ENCODE measurements at places on chromosomes 7 and 10.

DNA sequence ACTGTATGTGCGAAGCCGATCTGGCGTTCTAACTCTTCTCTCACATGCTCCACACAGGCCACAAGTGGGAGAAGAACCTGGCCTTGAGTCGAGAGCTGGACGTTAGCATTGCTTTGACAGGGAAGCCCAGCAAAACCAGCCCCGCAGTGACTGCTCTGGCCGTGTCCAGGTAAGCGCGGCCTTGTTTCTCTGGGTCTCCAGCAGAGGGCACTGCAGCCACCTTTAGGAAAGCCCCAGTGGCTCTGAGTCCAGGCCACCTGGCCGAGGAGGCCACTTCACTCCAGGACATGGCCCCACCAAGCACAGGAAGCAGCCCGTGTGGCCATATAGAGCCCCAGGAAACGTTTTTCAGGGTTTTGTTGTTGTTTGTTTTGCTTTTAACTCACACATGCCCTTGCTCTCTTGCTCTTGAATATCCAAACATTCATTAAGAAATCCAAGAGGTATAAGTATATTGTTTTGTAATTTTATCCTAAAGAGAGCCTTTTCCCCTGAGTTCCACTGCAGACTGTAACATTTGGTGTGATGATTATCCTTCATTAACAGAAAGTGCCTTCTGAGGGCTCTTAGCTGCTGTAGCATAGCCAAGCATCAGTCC is 41.8 kb upstream of the LRRC18 start:
- DNase-seq = no peak

DNA sequence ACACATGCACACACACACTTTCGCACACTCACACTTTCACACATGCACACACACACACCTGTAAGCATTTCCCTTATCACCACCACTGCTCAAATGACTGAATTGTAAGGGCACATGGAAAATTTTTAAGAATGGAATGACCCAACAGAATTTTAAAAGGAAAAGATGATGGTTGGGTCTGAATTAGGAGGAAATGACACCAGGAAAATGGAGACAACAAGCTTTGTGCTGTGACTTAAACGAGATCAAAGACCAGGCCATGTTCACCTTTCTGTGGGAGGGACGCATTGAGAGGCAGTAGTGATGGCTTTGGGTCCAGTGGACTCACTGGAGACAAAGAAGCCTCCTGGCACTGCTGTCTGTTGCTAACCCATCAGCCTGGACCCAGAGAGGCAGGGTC is 16.7 kb upstream of the C10orf71 start:
- no peak for DNase-seq

DNA sequence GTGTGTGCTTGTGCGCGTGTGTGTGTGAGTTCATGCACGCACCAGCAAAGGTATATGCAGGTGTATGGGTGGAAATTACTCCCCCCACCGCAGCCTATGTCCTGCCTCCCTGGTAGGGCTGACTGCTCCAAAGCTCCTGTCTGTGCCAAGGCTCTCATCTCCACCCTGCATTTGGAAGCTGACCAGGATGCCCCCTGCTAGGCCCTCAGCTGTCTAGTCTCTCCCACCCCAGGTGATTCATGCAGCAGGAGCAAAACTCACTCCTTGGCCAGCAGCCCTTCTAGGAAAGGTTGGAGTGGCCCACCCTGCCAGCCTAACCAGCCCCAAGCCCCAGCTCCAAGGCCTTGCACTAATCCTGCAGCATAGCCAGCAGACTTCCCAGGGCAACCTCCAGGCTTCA is 148.4 kb downstream of the GRID1 start:
- no peak for DNase-seq

- DNase-seq = no peak
Observed at GRCh38 chr10:126111516-126111915, 215.2 kb downstream of the FANK1 start.

DNA sequence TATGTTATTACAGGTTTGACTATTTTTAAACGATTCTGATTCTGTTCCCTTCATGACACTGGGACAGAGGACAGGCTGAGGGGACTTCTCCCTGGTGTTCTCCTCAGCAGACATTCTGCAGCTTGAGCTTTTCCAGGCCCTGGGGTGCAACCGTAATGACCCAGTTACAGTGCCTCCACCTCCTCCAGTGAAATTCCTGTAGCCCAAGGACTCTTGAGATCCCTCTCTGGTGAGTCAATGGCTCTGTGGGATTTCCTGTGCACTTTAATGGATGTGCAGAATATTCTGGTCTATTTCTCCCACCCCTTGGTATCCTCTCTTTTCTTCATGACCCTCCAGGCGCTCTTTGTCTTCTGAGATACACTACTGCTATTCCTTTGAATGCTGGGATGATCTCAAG is 319.3 kb downstream of the INHBA start:
- no peak for DNase-seq

GRCh38 chr10:70293169-70293843 is 9.5 kb upstream of the NPFFR1 start:
- DNase-seq = no peak

GRCh38 chr7:90678986-90679385 is 82.9 kb downstream of the CDK14 start:
- DNase-seq = no peak

DNA sequence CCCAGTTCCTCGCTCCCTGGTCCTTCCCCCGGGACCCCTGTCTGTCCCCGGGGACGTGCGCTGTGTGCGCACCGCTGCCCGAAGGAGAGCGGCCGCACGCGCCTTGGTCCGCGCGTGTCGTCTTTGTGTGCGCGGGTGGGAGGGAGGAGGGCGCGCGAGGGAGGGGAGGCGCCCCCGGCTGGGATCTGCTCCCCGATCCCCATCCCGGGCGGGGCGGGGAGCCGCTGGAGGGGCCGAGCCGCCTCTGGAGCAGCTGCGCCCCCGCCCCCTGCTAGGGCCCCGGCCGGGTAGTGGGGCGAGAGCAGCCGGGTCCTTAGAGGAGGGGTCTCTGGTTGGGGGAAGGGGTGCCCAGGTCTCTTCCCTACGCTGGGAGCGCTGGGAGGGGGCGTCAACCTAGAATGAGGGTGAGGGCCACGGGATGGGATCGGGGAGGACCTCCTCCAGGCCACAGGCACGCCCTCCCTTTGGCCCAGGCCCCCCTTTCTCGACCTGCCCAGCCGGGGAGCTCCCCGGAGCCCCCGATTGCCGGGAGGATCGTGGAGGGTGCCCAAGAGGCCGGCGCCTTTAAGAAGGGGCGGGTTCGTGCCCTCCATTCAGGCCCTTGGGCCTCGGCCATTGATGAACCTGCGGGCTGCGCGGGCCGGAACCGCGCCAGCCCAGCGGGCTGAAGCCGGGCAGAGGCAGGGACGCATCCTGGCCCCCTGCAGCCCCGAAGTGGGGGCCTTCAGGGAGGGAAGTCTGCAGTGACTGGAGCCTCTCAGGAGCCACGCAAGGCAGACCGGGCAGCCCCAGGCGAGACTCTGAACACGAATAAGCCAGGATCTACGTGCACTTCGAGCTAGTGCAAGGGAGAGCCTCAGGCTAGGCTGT is 678 bp downstream of the SH2B2 start:
- no peak for DNase-seq

DNA sequence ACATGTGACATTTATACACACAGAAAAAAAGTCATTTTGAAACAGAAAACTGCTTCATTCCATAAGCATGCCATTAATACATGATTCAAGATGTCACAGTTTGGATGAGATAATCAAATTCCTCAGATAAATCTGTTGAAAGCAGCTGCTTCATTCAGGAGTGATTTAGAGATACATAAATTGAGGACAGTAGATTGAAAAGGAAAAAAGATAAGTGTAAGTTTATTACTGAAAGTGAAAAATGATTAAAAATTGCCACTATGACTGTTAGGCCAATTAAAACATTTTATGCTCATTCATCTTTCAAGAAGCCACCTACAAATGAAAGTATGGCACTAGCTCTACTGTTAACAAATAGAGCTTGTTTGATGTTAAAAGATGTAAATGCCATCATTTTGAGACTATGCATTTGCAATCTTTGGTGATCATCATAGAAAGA is 136.9 kb upstream of the CDK6 start:
- DNase-seq = no peak

DNA sequence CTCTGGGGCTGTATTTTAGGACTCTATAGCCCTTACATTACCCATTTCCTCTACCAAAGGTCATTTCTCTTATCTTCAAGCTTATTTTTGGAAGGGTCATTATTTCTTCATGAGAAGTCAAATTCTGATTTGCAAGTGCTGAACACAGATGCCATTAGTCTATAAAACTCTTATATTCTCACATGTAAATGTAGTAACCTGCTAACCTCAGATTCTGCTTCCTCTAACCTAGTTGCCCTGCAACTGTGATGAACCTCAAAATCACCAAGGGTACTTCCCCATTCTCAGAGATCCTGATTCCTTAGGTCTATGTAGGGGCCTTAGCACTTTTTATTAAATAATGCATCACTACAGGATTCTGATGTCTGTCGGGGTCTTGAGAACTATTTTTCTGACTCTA is 6.3 kb downstream of the FAS start:
- no peak for DNase-seq

GRCh38 chr10:48655411-48656240 is 29.0 kb upstream of the WDFY4 start:
- no peak for DNase-seq

DNA sequence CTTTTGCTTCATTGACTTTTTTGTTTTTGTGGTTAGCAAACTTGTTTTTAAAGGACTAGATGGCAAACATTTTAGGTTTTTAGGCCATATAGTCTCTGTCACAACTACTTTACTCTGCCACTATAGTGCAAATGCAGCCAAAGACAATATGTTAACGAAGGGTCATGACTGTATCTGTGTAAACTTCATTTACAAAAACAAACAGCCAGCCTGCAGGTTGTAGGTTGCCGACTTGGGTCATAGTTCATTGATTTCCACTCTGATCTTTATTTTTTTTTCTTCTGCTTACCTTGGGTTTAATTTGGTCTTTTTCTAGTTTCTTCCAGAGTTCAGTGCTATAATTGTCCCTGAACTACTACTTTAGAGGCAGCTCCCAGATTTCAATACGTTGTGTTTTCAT is 120.0 kb downstream of the ARHGAP22 start:
- DNase-seq = no peak

- DNase-seq = no peak
Observed at GRCh38 chr7:127995156-127995880, 35.9 kb downstream of the LRRC4 start.

- no peak for DNase-seq
Observed at GRCh38 chr7:108650467-108650866, 80.8 kb downstream of the DNAJB9 start.

- no peak for DNase-seq
Observed at GRCh38 chr10:96971324-96971723, 139.2 kb downstream of the LCOR start.

GRCh38 chr10:76082956-76083355 is 651.5 kb downstream of the LRMDA start:
- DNase-seq = no peak

GRCh38 chr10:91575044-91575610 is 57.7 kb downstream of the PPP1R3C start:
- DNase-seq = no peak

DNA sequence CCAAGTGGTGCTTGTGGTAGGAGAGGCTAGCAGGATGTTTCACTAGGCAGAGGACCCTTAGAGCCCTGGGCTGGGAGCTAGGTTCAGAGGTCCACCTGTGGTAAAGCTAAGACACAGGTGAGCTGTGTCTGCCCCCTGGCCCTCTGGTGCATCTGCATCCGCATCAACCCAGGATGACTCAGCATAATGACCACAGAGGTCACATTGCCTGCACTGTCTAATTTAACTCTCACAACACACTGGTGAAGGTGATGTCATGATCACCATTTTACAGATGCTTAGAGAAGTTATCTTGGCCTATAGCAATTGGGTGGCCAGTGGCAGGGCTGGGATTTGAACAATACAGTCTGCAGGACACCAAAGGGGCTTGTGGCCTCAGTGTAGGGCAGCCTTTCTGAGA is 33.1 kb downstream of the HABP2 start:
- DNase-seq = no peak

DNA sequence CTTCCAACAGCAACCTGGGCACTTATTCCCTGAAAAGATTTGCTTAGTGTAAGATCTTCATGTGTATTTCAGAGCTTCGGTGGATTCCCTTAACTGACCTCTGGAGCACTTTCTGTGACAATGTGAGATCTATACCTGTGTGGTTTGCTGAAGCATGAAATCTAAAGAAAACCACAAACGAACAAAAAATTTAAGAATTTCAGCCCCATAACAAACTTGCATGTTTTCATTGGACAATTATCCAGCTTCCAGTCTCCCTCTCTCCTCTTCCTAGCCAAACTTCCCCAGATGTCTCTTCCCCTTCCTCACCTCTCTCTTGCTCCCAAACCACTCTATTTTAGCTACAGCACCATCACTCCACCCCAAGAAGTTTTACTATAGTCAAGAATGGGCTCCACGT is 279.9 kb upstream of the SORCS1 start:
- no peak for DNase-seq

- no peak for DNase-seq
Observed at GRCh38 chr7:90433221-90433620, 30.0 kb downstream of the CLDN12 start.

DNA sequence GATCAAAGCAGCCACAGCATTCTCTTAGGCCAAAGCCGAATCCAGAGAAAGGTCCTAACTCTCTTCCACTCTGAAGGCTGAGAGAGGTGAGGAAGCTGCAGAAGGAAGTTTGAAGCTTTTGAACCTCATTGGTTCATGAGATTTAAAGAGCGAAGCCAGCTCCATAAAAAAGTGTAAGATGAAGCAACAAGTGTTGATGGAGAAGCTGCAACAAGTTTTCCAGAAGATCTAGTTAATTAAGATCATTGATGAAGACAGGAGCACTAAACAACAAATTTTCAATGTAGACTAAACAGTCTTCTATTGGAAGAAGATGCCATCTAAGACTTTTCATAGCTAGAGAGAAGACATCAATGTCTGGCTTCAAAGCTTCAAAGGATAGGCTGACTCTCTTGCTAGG is 17.7 kb upstream of the GALNTL5 start:
- DNase-seq = no peak

DNA sequence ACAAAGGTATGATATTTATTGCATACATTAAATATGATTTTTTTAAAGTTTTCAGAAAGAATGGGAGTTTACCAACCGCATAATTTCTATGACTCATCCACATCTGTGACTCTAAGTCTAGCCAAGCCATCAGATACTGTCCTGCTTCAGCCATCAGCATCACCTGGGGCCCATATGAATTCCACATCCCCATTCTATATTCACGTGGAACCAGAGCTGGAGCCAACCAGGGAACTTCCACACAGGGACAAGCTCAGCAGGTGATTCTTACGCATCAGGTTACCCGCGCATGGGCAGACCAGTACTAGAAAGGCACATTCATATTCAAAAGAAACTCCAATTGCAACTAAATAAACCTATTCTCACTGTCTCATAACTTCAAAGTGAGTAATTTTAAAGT is 817.7 kb upstream of the IGFBP3 start:
- no peak for DNase-seq

DNA sequence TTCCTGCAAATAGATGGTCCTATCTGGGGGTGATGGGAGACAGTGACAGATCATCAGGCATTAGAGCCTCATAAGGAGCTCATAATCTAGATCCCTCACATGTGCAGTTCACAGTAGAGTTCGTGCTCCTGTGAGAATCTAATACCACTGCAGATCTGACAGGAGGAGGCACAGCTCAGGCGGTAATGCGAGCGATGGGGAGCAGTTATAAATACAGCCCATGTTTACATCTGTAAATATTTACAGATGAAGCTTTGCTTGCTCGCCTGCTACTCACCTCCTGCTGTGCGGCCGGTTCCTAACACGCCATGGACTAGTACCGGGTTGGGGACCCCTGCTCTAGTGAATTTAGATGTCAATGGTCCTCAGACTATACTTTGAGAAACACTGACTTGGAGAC is 17.0 kb upstream of the CDCA7L start:
- DNase-seq = no peak
